ENCODE measurements at places on chromosomes 13 and 19.

GRCh38 chr13:109212650-109213049 is 573.7 kb downstream of the IRS2 start:
- DNase-seq: no peak

DNA sequence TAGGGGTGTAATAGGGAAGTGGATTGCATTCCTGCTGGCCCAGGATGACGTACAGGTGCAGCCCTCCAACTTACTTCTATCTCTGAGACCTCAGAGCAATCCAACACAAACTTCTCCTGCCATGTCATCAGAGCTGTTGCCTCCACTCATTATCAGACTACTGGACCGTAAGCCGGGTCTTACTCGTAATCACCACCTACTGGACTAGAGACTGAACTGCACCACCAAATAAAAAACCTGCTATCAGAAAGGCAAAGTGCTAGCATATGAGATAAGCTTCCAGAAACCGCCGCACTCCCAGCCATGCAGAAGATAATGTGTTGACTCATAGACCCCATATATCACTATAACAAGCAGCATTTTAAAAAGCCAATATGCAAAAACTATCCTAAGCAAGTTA is 102.0 kb downstream of the SLITRK1 start:
- DNase-seq: no peak

DNA sequence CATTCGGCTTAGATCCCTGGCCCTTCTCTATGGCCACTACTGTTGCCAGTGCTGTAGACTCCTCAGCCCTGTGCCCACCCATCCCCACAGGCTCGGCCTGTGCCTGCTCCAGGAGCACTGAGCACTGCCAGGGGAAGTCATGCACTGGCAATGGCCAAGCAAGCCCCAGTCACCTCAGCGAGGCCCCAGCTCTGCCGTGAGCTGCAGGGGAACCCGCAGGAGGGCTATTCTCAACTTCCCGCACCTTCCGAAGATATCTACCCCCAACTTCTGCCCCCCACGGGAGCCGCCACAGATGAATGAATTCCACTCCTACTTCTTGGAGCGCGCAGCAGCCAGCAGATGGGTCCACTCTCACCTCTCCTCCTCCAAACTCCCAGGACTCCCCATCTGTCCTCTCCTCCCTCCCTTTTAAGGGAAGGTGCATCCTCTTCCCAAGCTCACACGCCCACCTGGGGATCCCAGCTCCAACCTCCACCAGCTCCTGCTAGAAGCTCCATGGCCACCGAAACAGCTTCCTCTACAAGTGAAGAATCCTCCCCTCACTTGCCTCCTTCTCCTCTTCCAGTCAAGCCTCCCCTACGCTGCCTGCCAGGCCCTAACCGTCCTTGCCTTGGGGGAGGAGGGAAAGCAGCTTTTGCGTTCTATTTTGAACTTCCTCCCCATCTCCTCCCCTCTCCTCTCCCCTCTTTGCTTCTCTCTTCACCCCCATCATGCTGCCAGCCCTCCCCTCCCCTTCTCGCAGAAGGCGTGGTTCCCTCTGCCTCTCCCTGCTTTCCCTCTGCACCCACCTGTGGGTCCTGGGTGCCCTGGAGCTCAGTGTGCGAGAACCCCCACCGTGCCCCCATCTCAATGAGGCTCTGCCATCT is 52.2 kb downstream of the PEPD start:
- no peak for DNase-seq

GRCh38 chr19:1094655-1094977 is 559 bp downstream of the POLR2E start:
- no peak for DNase-seq

DNA sequence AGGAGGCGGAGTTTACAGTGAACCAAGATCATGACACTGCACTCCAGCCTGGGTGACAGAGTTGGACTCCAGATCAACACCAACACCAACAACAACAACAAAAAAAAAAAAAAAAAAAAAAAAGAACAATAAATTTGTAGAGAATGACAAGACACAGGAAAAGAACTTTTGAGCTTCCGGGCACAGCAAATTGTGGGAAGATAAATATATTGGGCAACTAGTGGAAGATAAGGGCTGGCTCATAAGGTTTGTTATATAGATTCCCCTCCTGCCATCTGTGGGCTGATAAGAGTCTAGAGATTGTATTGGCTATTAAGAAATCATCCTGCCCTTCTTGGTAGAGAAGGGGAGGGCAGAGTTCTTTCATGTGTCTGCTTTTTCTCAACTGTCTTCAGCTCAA is 33.1 kb upstream of the CYP2S1 start:
- DNase-seq: no peak

- no peak for DNase-seq
Measured at GRCh38 chr13:99122171-99122570, 78.5 kb upstream of the UBAC2 start.

GRCh38 chr19:20038358-20039202 is 725 bp downstream of the ZNF682 start:
- DNase-seq: no peak

- no peak for DNase-seq
Measured at GRCh38 chr19:2723345-2723715, 2.2 kb upstream of the DIRAS1 start.

- no peak for DNase-seq
Measured at GRCh38 chr19:31119951-31120690, 229.1 kb downstream of the TSHZ3 start.

GRCh38 chr19:13861392-13861713 is 15.6 kb upstream of the NANOS3 start:
- DNase-seq: no peak

DNA sequence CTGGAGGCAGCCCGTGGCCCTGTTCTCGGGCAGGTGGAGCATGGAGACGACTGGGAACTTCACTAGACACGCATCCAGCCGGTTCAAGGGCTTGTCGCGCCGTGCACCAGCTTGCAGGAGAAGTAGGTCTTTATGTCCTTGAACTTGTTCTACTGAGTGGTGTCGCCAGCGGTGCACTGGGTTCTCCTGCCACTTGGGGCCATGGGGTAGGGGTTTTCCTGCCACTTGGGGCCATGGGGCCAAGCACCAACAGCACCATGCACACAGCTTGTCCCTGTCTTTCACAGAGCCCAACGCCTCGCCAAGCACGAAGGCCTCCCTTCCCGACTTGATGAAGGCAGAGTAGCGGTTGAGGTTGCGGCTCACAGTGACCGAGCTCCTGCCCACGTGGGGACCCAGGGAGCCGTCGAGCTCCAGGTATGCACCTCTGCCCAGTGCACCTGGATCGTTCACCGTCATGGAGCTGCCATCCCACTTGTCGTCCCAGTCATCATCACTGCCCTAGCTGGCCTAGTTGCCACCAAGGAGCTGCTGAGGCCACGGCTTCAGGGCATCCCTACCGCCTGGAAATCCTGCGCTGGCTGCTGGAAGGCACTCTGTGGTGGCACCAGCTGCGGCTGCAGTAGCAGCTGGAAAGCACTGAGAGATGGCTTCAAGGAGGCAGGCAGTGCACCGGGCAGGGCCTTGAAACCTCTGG is 40.5 kb upstream of the TPM4 start:
- no peak for DNase-seq

DNA sequence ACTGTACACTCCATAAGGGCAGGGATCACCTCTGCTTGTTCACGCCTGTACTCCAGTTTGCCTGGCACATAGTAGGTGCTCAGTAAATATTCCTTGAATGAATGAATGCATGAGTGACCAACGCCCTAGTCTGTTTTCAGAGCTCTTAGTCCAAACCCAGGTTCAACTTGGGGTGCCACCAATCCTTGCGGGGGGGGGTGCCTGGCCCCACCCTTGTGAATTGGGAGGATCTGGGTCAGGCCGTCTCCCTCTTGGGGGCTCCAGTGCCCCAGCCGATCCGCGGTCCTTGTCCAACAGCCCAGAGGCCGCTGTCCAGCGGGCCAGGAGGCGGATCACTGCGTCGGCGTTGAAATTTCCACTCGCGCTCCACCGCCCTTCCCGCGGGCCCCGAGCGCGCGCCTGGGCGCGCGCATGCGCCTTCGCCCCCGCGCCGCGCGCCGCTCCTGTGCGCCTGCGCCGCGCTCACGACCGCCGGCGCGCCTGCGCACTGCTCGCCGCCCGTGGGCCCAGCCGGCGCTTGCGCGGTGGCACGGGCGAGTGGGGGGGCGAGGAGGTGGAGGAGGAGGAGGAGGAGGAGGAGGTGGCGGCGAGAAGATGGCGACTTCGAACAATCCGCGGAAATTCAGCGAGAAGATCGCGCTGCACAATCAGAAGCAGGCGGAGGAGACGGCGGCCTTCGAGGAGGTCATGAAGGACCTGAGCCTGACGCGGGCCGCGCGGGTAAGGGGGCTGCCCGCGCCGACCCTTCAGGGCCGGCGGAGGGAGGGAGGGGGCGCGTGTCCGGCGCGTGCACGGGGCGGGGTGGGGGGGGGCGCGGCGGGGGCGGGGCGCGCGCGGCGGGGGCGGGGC is at the start of gene CRTC1:
TSS of gene CRTC1 (plus strand) at position 572 of the 849 bp plus-strand sequence. CDS start at position 595, 23 bp downstream.
- DNase-seq: peak; percentile 43

GRCh38 chr13:99228737-99229691 is 28.4 kb downstream of the UBAC2 start:
- peak; percentile 20 for DNase-seq

DNA sequence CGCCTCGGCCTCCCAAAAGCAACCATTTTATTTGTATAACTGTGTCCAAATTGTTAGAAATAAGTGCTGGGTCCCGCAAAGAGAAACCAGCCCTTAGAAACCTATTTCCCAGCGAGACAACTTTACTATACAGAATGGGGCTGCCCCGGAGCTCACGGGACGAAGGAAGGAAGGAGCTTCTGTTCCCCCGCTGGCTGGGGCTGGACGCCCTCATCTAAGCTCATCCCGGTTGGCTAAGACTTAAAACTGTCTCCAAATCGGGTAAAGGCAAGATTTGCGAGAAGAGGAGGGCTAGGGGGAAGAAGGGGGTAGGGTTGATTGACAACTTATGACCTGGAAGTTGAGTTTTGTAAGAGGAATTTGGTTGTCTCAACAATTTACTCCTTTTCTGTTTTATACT is 12.3 kb upstream of the BSG start:
- DNase-seq: no peak

- DNase-seq: no peak
Measured at GRCh38 chr13:46721054-46721453, 75.9 kb downstream of the ESD start.

GRCh38 chr13:80903911-80904310 is 563.0 kb upstream of the SPRY2 start:
- no peak for DNase-seq

- DNase-seq: no peak
Measured at GRCh38 chr13:43005460-43006236, 13.6 kb upstream of the EPSTI1 start.

- DNase-seq: no peak
Measured at GRCh38 chr13:90232291-90232690, 1115.2 kb upstream of the MIR17HG start.

- DNase-seq: no peak
Measured at GRCh38 chr19:45346449-45346848, 5.9 kb downstream of the KLC3 start.
